Bronchial epithelial cell (primary cell): ENCODE measurements at places on chromosomes 11 and 22. TPM values are rescaled to one million over a fixed set of nuclear protein-coding genes. Genes with fewer than 3 reads are reported as not detected.

Gene MS4A6A
- total RNA-seq = not detected in 2 replicates

GRCh38 chr11:130849215-130849568 lies 67.1 kb downstream of the SNX19 start:
- peak; percentile 79 for DNase-seq

Gene OR4C45
- total RNA-seq = not detected in 2 replicates

DNA sequence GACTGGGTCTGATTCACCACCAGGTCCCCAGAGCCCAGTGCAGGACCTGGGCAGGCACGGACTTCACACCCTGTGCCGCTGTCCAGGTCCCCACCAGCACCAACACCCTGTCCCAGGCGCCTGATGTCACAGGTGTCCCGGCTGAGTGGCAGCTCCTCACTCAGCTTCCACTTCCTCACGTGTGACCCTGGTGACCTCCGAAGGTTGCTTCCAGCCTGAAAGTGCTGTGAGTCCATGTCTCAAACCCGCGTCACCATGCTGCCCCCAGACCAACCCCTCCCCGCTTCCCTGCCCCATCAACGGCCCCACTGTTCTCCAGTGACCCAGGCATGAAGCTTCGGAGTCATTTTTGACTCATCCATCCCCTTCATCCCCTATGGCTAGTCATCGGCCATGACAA lies 25.7 kb upstream of the PICK1 start:
- DNase-seq = no peak

Gene TMPRSS4
- 42.4 and 202 TPM in 2 replicates for total RNA-seq

Gene IFT27
- total RNA-seq = 10.8 and 15.5 TPM in 2 replicates

DNA sequence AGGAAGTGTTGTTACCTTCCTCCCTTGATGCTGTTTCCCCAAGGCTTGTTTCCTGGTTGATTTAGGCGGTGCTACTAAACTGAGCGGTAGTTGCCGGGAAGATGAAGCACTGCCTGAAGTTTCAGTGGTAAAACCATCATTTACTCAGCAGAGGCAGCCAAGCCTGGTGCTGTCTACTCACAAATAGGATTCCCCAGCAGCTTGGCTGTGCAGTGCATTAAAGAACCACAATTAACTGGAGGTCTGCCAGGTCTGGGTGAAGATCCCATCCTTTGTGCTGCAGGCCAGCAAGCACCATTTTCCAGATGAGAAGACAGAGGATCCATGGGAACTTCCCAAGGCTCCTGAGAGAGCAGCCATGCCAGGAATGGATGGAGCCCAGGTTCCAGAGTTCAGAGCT lies 231.9 kb upstream of the E2F8 start:
- no peak for DNase-seq

DNA sequence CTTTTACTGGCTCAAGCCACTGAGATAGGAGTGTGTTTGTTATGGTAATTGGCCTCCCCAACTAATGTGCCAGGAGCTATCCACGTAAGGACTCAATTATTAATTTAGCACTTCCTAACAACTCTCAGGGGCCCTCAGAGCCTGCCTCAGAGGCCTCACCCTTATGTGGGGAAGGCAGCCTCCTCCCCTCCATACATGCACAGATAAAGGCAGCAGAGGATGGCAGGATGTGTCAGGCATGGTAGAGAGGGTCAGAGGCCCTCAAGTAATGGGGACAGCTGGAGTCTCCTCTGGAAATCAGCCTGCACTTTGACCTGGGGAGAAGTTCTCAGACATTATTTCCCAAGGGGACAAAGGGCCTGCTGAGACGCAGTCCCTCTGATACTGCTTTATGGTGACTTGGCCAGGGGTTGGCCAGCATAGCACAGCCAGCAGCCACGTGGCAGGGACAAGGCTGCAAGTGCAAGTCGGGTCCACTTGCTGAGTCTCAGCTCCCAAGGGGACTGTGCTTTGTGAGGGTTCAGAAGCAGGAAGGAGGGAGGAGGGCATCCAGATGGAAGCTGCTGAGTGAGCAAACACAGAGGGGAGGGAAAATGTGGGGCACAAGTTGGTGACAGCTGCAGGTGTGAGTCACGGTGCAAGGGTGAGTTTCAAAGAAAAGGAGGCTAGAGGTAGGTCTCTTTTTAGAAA lies 17.0 kb downstream of the MOGAT2 start:
- DNase-seq = no peak

Gene FREY1
- total RNA-seq = 0.51 and 1.3 TPM in 2 replicates

DNA sequence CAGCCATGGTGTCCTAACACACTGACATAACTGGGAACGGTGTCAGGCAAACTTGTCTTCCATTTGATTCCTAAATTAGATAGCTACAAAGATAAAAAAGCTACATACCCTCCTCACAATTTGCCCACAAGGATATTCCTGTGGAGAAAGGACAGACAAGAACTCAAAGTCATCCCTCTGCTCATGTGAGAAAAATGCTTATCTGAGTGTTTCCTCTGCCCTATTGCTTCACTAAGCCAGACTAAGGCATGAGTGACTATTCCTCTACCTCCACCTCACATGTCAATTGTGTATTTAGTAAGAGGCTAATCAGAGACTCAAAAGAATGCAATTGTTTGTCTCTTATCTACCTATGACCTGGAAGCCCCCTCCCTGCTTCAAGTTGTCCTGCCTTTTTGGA lies 247.7 kb downstream of the DDX10 start:
- peak; percentile 66 for DNase-seq

DNA sequence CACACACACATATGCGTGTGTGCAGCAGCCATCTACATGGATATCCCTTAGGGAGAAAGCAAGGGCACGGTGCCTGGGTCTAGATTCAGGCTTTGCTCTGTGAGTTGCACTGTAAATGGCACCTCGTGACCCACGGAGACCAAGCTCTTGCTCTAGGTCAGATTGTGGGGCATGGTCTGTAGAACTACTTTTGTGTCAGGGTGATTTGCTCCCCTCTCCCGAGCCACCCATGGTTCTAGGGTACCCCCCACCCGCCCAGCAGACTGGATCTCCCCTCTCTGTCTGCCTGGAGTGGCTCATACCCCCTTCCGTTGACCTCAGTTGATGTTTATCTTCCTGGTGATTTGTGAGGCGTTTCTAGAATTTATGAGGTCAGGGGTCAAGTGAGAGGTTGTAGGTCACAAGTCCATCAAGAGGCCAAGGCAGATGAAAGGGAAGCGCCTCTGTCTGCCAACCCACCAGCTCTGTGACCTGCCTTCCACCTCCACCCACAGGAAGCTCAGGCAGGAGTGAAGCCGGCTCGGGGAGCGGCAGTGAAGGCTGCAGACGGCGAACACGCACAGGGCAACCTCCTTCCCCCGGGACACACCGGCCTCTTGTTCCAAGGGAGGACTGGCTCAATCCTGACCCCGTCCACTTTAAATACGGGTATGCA lies 76.2 kb upstream of the TTLL12 start:
- DNase-seq = no peak

DNA sequence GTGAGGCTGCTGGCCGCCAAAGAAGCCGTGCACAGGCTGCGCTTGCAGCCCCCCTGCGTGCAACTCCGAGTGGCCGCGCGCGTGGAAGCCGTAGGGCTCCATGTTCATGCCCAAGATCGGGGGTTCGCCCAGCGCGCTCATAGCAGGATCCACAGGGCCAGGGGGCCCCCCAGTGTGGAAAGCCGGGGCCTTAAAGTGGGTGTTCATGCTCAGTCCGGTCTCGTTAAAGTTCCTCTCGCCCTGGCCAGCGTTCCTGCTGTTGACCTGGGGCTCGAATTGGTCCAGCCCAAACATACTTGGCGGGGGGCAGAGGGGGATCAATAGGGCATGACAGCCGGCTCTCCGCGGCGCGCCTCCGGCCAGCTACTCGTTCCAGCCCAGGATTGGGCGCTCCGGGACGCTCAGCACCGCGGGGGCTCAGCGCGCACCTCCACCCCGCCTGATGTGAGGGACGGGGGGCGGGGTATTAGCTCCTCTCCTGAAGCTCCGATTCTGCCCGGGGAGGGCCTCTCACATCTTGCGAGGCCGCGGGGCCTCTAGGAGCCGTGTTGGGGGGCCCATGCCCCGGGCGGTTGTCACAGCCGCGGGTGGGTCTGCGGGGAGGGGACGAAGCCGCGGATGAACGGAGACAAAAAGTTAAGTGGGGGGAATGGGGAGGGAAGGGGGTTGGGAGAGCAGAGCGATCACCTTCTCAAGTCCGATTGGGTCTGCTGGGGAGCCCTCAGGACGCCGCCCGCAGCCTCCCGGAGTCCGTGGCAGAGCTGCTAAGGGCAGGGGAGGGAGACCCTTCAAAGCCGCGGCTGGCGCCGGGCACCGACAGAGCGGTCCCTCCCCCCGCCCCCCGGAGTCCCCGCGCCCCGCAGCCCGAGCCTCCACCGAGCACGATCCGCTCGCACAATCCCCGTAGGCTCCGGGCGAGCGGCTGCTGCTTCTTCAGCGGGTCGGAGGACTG lies 1.0 kb downstream of the MN1 start:
- DNase-seq = no peak

Gene SCN4B
- 0.53 and 1.2 TPM in 2 replicates for total RNA-seq

DNA sequence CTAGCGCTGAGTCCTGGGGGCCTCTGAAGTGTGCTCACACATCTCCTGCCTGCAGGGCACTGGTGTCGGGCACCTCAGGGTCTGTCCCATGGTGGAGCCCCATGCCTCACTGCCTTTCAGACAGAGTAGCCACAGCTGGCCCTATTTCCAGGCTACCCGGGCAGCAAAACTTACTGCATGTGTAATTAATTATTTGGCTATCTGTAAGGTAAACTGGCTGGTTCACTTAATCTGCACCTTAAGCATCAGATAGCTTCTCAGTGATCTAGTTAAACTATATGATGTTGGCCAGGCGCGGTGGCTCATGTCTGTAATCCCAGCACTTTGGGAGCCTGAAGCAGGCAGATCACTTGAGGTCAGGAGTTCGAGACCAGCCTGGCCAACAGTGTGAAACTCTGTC lies 5.3 kb downstream of the PNPLA3 start:
- no peak for DNase-seq

Gene MMP3
- 0.13 and 0.26 TPM in 2 replicates for total RNA-seq

GRCh38 chr11:2750682-2751522 lies 51.1 kb upstream of the KCNQ1OT1 start:
- DNase-seq = no peak

DNA sequence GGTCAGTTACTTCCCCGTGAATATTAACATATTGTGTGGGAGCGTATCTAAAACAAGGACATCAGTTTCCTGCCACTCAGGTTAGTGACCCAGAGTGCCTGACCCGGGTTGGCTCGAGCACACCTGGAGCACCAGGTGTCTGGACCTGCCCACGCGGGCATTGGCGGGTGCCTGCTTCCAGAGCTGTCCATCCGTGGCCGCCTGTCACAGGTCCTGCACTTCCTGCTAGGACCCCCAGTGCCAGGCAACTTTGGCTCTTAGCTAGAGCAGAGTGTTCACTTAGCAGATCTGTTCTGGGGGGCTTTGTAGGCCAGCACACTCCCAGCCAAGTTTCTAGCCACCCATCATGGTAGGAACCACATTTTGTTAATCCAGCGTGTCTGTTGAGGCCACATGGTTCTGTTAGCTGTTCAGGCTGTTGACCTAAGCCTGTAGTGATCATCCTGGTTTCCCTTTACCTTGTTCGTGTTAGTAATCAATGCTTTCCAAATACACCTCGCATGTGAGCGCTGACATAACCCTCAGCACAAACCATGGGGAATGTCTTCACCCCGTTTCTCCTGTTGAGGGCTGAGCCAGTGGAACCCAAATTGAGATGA lies 29.5 kb downstream of the MOV10L1 start:
- DNase-seq = no peak

Gene OR51B4
- total RNA-seq = not detected in 2 replicates

Gene GAB4
- not detected in 2 replicates for total RNA-seq

DNA sequence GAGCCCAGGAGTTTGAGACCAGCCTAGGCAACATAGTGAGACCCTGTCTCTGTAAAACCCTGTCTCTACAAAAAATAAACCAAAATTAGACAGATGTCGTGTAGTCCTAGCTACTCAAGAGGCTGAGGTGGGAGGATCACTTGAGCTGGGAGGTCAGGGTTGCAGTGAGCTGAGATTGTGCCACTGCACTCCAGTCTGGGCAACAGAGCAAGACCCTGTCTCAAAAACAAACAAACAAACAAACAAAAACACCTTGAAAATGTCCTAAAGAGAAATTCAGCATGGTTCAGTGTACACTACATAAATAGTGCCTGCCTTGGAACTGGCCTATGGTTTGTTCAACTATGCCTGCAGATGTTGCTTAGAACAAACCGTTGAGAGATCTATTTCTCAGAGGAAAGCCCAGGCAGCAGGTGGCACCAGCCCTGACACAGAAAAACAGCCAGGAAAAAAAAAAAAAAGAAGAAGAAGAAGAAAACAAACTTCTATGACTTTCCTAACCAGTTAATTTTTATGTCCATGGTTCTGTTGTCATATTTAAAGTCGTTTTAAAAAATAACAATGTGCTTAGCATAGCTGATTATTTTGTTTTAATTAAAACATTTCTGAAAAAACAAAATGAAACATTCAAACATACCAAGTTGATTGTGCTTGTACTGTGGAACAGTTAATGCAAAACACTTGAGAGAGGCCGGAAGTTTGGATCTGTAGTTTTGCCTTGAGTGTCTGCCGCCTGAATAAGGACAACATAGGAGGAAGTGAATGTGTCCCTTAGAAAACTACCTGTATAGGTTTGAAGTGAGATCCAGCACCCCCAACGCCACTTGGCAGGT lies 5.4 kb downstream of the KREMEN1 start:
- DNase-seq = no peak

Gene GTSE1
- total RNA-seq = 0.13 and 0.26 TPM in 2 replicates

DNA sequence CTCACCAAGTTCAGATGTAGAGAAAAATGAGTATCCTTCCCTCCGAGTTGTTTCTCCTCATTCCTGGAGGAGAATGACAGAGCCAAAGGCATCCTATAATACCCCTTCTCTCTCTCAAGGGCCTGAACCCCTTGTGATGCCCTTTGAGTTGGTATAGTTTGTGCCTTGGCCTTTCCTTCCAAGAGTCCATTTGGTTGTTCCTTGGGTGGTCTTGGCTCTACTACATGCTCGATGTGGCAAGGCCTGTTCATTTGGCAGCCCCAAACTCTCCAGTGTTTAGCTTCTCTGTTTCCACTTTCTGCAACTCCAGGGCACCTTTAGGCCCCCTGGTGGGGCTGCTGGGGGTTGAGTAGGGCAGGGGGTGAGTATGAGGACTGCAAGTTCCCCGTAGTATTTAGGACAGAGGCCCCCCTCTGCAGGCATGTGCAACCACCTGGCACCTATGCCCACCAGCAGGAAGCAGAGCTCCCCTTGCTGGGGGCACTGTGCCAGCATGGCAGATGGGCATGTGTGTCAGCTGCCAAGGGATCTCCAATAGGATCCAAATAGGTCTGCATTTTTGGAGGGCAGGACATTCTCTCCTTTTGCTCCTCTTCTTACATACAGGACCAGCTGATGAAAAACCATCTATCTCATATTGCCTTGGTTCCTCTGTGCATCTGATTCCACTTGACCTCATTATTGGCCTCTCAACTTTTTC lies 217.2 kb upstream of the CADM1 start:
- no peak for DNase-seq

- no peak for DNase-seq
Measured at GRCh38 chr22:24699876-24700275, 74.6 kb downstream of the PIWIL3 start.

Gene C11orf87
- not detected in 2 replicates for total RNA-seq

GRCh38 chr22:33209930-33210784 lies 152.0 kb upstream of the SYN3 start:
- DNase-seq = peak; percentile 32

GRCh38 chr11:22471385-22471784 lies 133.2 kb downstream of the SLC17A6 start:
- DNase-seq = no peak

GRCh38 chr11:76049511-76049910 lies 156.8 kb downstream of the WNT11 start:
- no peak for DNase-seq
